ENCODE measurements at places on chromosomes 3 and 15. TPM values are rescaled to one million over a fixed set of nuclear protein-coding genes. Genes with fewer than 3 reads are reported as not detected.

LYZL4 gene
- total RNA-seq: not detected

PLCH1 gene
- total RNA-seq: 3.1 TPM

PRSS50 gene
- not detected for total RNA-seq

SOX14 gene
- total RNA-seq: not detected

PXYLP1 gene
- 22.8 TPM for total RNA-seq

DNA sequence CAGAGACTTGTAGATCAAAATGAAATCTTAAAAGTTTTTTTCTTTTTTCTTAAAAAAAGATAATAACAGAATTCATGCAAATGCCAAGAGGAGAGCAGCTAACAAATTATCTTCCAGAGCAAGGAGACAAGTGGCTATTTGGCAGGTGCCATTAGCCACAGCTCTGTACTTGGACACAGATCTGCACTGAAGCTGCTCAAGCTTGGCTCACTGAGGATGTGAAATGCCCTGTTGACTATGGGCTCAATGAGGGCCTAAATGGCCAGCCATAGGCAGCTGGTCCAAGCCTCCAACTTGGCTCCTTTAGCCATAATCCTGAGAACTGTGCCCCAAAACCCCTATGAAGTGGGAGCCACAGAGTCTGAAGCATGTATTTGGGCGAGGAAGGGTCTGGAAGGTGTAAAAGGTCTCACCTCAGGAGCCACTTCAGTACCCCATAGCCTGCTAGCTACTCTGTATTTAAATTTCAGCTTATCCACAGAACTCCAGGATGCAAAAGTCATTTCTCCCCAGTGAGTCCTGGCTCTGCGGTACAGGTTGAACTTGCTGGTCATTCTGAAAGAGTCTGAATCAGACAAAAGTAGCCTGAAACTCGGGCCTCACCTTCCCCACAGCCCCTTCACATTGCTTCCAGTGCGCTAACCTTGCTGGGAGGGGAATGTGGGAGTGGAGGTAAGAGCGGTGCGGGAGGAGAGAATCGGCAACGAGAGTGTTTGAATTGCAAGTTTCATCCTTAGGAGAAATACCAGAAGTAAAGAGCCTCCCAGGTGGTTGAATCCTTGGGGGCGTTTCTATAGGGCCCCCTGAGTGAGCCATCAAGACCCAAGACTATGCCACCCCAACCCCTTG is 48.0 kb downstream of the ZIC4 start:
- no peak overlapping the region for H3K4me3 ChIP-seq
- H3K4me1 ChIP-seq: no peaks in the 10 kb centered on the region
- H3K27ac ChIP-seq: no peak overlapping the region
- DNase-seq: no peak
- no peaks in the 10 kb centered on the region for H3K27me3 ChIP-seq
- no peaks in the 10 kb centered on the region for H3K36me3 ChIP-seq

GRCh38 chr3:177552051-177552450 is 354.8 kb upstream of the TBL1XR1 start:
- H3K27me3 ChIP-seq: no peaks in the 10 kb centered on the region
- H3K4me3 ChIP-seq: no peak overlapping the region
- H3K27ac ChIP-seq: no peak overlapping the region
- no peaks in the 10 kb centered on the region for H3K36me3 ChIP-seq
- DNase-seq: no peak

GRCh38 chr15:100373942-100374341 is 32.2 kb upstream of the ADAMTS17 start:
- H3K4me1 ChIP-seq: no peaks in the 10 kb centered on the region
- DNase-seq: no peak
- H3K27ac ChIP-seq: no peak overlapping the region
- no peaks in the 10 kb centered on the region for H3K36me3 ChIP-seq
- no peaks in the 10 kb centered on the region for H3K27me3 ChIP-seq
- no peak overlapping the region for H3K4me3 ChIP-seq

- peak overlapping the region; percentile 48 for H3K27ac ChIP-seq
- no peak overlapping the region for H3K4me3 ChIP-seq
- no peaks in the 10 kb centered on the region for H3K4me1 ChIP-seq
- H3K27me3 ChIP-seq: no peaks in the 10 kb centered on the region
- peak; percentile 66 for DNase-seq
Measured at GRCh38 chr3:127697551-127698240, 24.9 kb downstream of the ABTB1 start.

GRCh38 chr3:141828487-141828886 is 48.0 kb upstream of the ATP1B3 start:
- H3K27ac ChIP-seq: no peak overlapping the region
- DNase-seq: no peak
- no peaks in the 10 kb centered on the region for H3K27me3 ChIP-seq
- H3K4me3 ChIP-seq: no peak overlapping the region
- H3K4me1 ChIP-seq: peaks cover 10% of the 10 kb centered on the region

DNA sequence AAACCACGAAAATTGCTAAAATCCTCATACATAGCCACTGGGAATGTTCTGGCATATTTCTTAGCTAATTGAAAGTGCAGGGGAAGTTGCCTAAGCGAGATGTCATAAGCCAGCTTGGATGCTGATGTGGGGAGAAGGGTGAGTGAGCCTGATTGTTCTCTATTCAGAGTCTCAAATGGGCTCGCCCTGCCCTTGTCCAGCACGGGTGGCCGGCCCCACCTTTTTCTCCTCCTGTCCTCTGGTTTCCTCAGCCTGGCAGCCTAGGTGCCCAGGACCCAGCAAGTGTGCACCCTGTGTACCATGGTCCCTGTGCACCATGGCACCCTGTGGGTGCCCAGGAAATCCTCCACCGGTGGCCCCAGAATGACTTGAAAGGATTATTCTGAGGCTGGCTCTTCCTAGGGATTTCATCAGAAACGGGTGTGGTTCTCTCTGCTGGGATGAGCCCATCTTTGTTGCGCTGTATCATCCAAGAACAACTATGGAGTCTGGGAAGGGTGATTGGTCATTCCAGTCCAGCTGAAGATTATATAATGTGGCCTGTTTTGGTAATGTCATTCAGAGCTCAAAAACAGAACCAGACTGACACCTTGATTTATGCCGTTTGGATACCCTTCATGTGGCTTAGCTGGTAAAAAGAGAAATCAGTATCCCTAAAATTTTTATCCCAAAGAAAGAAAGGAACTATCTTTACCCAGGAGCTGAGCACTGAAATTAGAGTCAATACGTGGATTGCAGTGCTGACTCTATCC is 150.8 kb upstream of the BHLHE40 start:
- H3K4me1 ChIP-seq: peaks cover 18% of the 10 kb centered on the region
- no peak overlapping the region for H3K27ac ChIP-seq
- H3K27me3 ChIP-seq: no peaks in the 10 kb centered on the region
- no peak for DNase-seq
- no peaks in the 10 kb centered on the region for H3K36me3 ChIP-seq

GRCh38 chr3:57038466-57039164 is 21.8 kb upstream of the SPATA12 start:
- H3K4me3 ChIP-seq: no peak overlapping the region
- no peak overlapping the region for H3K27ac ChIP-seq
- H3K4me1 ChIP-seq: peaks cover 12% of the 10 kb centered on the region
- no peaks in the 10 kb centered on the region for H3K27me3 ChIP-seq
- no peak for DNase-seq
- H3K36me3 ChIP-seq: no peaks in the 10 kb centered on the region

DNA sequence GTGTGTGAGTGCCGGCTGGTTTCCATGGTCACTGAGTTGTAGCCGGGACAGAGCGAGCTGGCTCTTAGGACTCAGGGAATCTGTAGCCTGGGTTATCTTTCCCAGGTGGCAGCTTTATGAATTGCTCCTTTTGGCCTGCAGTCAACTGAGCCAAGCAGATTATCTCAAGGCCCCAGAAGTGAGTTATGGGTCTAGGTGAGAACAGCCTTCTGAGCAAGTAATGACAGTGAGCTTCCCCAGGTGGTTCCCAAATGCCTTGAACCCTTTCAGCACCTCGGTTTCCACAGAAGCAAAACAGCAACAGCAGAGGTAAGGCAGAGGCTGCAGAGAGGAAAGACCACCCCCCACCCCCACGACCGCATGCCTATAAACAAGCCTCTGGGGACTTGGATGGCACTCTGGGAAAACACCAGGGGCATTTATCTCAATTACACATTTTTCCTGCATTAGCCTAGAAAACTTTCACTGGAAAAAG is 56.7 kb upstream of the DGKG start:
- no peak for DNase-seq
- no peak overlapping the region for H3K27ac ChIP-seq
- H3K4me1 ChIP-seq: no peaks in the 10 kb centered on the region
- no peaks in the 10 kb centered on the region for H3K36me3 ChIP-seq
- H3K4me3 ChIP-seq: no peak overlapping the region

DNA sequence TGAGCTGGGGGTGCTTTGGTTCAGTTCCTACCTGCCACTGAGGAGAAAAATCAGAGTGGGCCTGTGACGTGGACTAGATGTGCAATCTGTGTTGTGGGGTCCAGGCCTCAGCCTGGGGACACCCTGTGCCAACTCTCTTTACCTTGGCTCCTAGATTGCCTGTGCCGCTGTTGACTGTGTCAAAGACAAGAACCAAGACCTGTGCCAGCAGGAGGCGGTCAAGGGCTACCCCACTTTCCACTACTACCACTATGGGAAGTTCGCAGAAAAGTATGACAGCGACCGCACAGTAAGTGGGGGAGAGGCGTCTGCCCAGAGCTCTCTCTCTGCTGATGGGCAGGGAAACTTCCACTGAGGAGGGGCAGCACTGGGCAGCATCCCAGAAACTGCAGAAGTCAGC is 40.6 kb upstream of the SEC22A start:
- no peaks in the 10 kb centered on the region for H3K36me3 ChIP-seq
- no peaks in the 10 kb centered on the region for H3K27me3 ChIP-seq
- no peak for DNase-seq
- H3K4me1 ChIP-seq: no peaks in the 10 kb centered on the region
- no peak overlapping the region for H3K27ac ChIP-seq

DNA sequence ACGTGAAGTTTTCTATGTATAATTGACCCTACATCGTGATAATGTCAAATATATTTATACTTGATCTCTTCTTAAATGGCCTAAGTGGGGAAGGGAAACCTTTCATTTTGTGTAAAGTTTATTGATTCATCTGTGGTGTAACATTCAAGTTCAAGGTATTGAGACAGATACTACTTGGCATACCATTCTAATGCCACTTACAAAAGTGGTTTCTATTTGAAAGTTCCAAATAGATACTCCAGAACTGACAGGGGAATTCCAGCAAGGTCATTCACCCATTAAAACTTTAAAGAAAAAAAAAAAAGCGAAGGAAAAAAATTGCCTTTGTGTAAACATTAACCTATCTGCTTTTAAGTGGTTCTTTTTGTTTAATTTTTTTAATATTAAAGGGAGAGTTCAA is 45.3 kb upstream of the MAP3K13 start:
- H3K27me3 ChIP-seq: no peaks in the 10 kb centered on the region
- peaks cover 27% of the 10 kb centered on the region for H3K4me1 ChIP-seq
- DNase-seq: no peak
- H3K4me3 ChIP-seq: no peak overlapping the region
- peak overlapping the region; percentile 90 for H3K27ac ChIP-seq

GRCh38 chr3:160400030-160400701 is 716 bp downstream of the SMC4 start:
- H3K4me3 ChIP-seq: peak overlapping the region; percentile 96
- H3K27me3 ChIP-seq: no peaks in the 10 kb centered on the region
- peak overlapping the region; percentile 99 for H3K27ac ChIP-seq
- H3K4me1 ChIP-seq: peaks cover 10% of the 10 kb centered on the region

- no peaks in the 10 kb centered on the region for H3K4me1 ChIP-seq
- DNase-seq: no peak
- no peak overlapping the region for H3K27ac ChIP-seq
- H3K36me3 ChIP-seq: no peaks in the 10 kb centered on the region
- no peak overlapping the region for H3K4me3 ChIP-seq
Measured at GRCh38 chr3:31106204-31106603, 211.7 kb upstream of the GADL1 start.

DNA sequence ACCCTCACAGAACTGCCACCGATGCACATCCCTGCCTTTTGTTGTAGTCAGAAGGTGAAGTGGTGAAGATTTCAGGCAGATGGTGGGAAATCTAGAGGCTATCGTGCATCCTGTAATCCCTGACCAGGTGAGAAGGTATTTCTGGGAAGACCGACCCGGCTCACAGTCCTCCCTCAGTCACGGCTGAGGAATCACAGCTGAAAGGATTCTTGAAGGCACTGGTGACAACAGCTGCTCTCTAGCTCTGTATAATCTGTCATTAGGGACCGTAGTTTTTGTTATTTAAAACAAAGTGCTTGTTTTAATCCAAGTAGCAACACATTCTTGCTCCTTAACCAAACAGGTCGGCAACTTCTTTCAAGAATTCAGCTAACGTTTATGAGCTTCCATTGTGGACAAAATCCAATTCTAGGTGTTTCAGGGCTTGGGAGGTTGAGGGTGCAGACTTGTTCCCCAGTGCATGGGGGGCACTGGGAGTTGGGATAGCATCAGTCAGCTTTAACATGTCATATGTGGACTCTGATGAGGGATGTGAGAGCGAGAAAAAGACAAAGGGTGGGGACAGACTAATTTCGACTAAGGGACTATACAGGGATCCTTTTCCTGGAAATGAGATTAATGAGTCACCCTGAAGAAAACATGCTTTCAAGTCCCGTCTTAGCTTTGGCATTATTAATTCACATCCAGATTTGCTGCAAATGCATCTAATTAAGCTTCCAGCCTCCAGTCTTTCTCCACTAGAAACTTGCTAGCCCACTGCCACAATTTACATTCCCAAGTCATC is 141.0 kb upstream of the RASGRP1 start:
- no peaks in the 10 kb centered on the region for H3K36me3 ChIP-seq
- no peak for DNase-seq
- H3K4me3 ChIP-seq: no peak overlapping the region

DNA sequence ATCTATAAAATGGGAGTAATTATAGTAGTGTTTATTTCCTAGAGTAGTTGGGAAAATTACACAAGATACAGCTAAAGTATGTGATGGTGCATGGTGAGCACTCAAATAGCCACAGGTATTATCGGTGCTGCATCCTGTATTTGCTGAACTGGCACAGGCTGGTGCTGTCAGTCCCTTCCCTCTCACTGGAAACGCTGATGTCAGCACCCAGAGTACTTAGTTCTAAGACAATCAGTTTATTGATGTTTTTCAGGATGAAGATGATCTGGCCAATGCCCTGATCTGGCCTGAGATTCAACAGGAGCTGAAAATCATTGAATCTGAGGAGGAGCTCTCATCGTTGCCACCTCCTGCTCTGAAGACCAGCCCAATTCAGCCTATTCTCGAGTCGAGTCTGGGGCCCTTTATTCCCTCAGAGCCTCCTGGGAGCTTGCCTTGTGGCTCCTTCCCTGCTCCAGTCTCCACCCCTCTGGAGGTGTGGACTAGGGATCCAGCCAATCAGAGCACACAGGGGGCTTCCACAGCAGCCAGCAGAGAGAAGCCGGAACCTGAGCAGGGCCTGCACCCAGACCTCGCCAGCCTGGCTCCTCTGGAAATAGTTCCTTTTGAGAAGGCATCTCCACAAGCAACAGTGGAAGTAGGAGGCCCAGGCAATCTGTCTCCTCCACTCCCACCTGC is 49.7 kb downstream of the TMEM39A start:
- no peaks in the 10 kb centered on the region for H3K27me3 ChIP-seq
- H3K27ac ChIP-seq: no peak overlapping the region
- no peak for DNase-seq
- no peaks in the 10 kb centered on the region for H3K36me3 ChIP-seq
- H3K4me3 ChIP-seq: no peak overlapping the region

DNA sequence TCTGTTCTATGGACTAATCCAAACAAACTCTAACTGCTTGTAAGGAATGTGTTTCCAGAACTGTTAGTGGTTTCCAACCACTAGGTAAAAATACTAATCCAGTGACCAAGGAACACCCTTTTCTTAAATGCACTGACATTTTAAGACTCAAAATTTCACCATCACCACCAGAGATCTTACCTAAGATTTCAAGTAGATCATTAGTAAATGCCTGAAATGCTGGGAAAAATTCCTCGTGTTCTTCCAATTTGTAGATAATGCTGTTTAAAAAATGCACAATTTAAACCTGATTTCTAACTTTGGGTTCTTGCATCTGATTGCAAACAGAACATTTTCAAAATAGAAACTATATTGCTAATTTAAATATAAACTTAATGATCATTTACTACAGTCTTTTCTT is 63.4 kb downstream of the ESYT3 start:
- H3K27ac ChIP-seq: no peak overlapping the region
- no peaks in the 10 kb centered on the region for H3K36me3 ChIP-seq
- H3K4me1 ChIP-seq: no peaks in the 10 kb centered on the region
